Bone marrow (tissue), 2 donors: ENCODE measurements at places on chromosomes 1 and 21.

GRCh38 chr1:117093091-117093534 is 28.4 kb downstream of the TRIM45 start:
- DNase-seq = no peak

GRCh38 chr1:21904704-21905520 is 32.2 kb downstream of the HSPG2 start:
- DNase-seq = no peak

- DNase-seq = no peak
These were observed 1.7 kb upstream of the ZBTB18 start for GRCh38 chr1:244049162-244050013.

DNA sequence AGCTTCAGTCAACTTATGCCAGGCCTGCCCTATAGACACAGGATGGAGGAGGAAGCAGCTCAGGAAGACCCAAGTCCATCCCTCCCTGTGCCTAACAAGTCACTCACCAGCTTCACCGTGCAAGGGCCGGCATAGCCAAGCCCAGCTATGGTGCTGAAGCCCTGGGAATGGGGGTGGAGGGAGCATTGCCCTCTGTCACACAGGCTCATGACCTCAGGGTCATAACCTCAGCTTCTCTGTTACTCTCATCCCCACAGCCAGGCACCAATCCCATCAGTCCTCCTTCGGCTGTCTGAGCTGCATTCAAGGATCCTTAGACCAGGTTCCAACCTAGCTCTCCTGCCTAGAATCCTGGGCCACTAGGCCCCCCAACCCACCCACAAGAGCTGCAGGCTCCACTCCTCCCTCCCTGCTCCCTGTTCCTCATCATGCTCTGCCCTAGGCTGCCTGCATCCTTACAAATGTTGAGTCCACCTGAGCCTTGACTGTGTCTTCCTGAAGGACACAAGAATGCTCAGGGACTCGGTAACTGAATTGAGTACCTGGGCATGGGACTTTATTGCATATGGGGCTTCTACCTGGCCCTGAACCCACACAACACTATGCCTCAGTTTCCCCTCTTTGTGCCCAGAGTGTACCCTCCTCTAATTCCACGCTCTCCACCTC is 1.7 kb downstream of the CD244 start:
- DNase-seq = no peak

- no peak for DNase-seq
These were observed 143.4 kb upstream of the CHRM3 start for GRCh38 chr1:239243006-239243405.

- DNase-seq = no peak
These were observed 40.3 kb upstream of the RUNX3 start for GRCh38 chr1:24970399-24970753.

DNA sequence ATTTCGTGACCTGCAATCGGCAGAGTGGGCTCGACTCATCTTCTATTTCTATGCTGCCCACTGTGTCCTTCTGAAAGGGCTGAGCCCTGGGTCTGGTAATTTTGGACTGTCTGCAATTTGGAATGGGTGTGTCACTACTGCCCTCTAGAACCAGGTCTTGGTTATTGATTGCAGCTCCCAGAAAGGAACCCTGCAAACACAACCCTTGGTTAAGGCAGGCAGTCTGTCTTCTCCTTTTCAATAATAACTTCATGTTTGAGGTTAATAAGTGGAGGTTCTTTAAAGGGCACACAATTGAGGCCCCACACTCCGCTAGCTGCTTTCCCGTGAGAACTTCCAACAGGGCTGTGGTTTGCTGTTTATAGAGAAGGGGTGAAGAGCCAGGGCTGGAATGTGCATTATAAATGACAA is 79.9 kb upstream of the LYST start:
- DNase-seq = no peak

- DNase-seq = no peak
These were observed 20.8 kb upstream of the SCYL3 start for GRCh38 chr1:169914531-169914930.

DNA sequence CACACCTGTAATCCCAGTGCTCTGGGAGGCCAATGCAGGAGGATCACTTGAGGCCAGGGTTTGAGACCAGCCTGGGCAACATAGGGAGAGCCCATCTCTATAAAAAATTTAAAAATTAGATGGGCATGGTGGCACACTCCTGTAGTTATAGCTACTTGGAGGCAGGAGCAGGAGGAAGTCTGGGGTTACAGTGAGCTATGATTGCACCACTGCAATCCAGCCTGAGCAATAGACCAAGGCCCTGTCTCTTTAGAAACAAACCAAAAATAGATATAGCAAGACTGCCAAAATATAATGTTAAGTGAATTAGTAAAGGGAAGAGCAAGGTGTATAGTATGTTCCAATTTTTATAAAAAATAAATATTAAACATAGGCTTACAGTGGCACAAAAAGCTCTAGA is 28.8 kb downstream of the PLEKHO1 start:
- no peak for DNase-seq

GRCh38 chr1:68029444-68029843 is 21.0 kb downstream of the DIRAS3 start:
- DNase-seq = no peak

- no peak for DNase-seq
These were observed 138.5 kb downstream of the SLC45A1 start for GRCh38 chr1:8456308-8456912.

GRCh38 chr1:31166462-31166861 is 73.2 kb downstream of the NKAIN1 start:
- no peak for DNase-seq

GRCh38 chr1:118099686-118100085 is 85.3 kb downstream of the SPAG17 start:
- DNase-seq = no peak

DNA sequence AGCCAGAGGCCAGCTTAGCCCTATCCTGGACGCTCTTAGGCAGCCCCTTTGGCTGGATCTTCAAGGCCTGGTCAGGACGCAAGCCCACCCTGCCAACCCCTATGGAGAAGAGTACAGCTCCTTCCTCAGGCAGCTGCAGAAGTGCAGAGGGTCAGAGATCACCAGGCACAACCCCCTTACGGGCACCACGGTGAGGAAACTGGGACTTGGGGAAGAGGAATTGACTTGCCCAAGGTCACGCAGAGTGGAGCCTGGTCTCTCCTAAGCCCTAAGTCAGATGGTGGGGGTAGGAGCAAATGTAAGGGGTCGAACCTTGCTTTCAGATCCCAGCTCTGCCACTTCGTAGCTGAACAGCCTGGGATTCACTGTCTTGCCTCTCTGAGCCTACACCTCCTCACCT is 3.7 kb downstream of the E2F2 start:
- no peak for DNase-seq

GRCh38 chr1:8283058-8283884 is 34.6 kb upstream of the SLC45A1 start:
- no peak for DNase-seq

GRCh38 chr1:117859901-117860300 is 69.5 kb downstream of the GDAP2 start:
- DNase-seq = no peak

DNA sequence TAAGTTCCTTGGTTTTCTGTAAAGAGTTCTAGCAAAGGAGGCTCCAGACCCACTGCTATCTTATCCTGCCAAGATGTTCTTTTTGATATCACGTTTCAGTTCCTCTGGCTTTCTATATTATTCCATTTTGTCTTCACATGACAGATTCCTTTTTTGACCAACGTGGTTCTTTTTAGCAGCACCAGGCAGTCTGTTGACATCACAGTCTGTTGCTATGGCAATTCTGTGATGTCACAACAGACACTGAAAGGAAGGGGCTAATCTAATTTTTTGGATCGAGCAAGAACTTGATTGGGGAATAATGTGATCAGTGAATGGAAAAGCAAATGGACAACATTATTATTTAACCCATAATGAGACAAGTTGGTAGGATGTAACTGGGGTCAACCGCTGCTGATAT is 64.5 kb upstream of the GOLT1A start:
- no peak for DNase-seq

GRCh38 chr1:76868154-76868882 is 1.0 kb downstream of the ST6GALNAC5 start:
- no peak for DNase-seq

DNA sequence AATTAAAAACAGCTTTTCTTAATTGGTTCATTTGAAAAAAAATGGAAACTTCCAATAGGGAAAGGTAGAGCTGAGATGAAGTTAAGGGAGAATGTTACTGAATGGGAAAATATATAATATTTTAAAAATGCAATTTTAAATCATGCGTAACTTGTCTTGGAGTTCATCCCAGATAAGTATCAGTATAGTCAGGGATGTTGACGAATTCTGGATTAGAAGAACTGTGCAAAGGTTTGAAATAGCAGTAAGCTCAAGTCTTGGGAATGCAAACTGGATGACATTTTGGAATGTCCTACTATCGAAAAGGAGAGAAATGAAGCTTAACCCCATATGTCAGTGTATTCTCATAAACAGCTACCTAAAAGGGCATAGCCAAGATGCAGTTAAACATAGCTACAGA is 4.0 kb upstream of the ST6GALNAC3 start:
- no peak for DNase-seq

DNA sequence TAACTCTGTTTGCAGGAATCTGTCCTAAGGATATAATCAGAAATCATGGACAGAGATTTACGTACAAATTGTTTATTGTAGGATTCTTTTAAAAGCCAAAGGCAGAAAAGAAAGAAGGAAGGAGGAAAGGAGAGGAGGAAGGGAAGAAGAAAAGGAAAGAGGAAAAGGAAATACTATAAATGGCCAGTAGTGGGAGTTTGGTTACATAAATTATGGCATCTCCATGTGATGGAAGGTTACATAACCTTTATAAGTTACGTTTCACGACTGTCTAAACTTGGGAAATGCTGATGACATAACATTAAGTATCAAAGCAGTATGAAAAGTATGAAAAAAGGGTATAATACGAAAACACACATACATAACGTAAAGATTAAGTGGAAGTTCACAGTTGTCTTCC is 39.0 kb downstream of the SMYD2 start:
- no peak for DNase-seq

- no peak for DNase-seq
These were observed 8.6 kb downstream of the CERS2 start for GRCh38 chr1:150966011-150966410.

DNA sequence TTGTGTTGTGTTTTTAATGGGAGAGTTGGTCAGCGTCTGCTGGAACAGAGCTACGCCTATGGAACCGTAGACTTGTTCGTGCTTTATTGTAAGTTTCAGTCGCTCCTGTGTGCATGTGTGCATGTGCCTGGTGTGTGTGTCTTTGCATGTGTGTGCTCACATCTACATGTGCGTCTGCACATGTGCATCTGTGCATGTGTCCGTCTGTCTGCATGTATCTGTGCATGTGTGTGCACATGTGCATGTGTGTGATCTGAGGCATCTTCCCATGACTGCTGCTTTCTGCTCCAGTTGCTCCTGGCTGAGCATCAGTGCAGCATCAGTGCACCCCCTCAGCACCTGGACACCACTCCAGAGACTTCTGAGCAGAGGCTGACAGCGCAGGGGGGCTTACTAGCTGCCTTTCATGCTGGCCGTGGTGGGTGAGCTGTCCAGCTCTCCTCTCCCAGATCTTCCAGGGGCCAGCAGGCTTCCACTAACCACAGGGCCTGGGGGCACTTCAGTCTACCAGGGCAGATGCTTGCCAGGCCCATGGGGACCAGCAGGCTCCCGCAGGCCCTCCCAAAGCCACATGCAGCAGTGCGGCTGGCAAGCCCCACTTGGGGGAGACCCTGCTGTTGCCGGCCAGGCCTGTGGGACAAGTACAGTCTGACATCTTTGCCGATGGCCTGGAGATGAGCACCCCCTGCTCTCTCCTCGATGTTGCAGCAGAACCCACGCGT is 47.8 kb upstream of the PCBP3 start:
- DNase-seq = no peak

DNA sequence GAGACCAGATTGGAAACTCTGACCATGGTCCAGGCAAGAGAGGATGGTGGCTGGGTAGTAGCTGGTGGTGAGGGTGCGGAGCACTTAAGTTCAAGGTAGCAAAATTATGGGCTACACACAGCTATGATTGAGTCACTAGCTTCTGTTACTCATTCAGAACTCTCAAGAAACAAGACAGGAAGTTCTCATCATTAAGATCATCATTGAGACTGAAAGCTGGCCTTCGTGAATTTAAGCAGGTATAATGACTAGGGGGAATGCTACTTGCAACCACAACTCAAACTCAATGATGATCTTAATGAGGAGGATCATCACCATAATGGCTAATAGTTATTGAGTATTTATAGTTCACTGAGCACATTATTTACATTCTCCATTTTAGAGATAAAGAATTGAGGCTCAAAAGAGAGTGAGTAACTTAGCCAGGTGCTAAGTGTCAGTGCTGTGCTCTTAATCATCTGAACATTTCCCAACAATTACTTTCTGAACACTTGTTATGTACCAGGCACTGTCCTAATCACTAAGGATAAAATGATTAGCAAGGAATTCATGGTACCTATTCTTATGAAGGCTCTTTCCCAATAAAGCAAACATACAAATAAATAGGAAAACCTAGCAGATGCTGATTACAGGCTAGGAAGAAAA is 286.3 kb upstream of the C1orf105 start:
- DNase-seq = no peak

DNA sequence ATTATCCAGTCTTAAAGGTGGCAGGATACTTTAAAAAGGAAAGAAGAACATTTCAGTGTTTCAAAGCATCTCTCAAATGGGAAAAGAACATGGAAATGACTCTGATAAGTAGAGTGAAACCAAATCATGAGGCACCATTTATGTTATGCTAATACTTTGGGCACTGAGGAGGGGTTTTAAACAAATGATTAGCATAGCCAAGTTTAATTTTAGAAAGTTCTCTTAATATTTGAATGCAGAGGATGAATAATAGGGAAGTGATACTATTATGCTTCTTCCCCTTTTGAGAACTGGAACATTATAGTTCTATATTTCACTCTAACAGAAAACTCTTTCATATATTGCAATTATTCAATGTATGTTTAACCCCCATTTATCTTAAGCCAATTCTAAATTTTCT is 1181.9 kb upstream of the PRMT6 start:
- no peak for DNase-seq

GRCh38 chr1:5389101-5389885 is 602.9 kb downstream of the NPHP4 start:
- DNase-seq = no peak

GRCh38 chr1:24317956-24318614 is 1.1 kb upstream of the GRHL3 start:
- no peak for DNase-seq
